ENCODE measurements at places on chromosomes 12 and 14.

- DNase-seq = no peak
These were observed 4.8 kb downstream of the PPP1R36 start for GRCh38 chr14:64554556-64554955.

DNA sequence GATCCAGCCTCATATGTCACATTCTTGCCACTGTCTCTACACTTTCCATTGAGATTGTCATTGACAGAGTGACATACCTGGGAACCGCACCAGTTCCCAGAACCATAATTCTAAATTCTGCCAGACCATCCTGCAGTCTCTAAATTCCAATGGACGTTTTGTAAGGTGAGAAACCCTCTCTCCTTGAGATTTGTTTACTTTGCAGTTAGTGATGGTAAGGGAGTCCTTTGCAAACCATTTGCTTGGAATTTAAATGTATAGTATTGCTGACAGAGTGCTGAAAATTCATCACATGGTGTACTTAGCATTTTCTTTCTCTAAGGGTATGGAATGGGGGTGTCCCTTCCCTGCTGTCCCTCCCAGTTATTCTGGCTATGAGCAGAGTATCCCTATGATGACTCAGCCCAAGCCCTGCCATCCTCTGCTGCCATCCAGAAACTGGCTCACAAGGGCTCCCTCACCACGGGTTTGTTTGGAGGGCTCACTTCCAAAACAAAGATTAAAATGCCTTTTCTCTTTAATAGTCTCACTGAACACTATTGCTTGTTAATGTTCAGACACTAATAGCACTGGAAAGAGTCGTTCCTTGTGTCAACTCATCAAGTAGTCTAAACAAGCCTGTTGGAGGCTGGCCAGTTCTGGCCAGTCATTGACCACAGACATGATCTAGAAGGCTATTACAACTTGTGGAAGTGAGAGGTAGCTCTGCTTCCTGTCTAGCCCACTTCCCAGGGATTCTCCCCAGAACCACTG is 129.0 kb upstream of the HMGA2 start:
- DNase-seq = no peak

DNA sequence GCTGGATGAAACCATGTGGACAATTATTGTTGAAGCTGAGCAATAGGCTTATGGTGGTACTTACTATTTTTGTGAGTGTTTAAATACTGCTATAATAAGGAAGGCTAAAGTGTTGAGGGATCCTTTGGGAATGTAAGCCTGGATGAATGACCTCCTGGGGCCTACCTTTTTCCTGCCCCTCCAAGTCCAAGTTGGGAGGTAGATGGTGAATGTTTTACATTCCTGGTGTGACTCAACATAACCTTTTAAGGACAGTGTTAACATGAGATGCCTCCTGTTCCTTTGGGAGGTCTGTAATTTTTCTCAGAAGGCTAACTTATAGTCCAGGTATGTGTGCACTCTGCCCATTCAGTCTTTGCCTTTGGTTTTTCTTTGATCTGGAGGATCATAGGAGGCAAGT is 315.9 kb downstream of the NRXN3 start:
- no peak for DNase-seq

- DNase-seq = no peak
These were observed 22.6 kb upstream of the PKP2 start for GRCh38 chr12:32918890-32919801.

DNA sequence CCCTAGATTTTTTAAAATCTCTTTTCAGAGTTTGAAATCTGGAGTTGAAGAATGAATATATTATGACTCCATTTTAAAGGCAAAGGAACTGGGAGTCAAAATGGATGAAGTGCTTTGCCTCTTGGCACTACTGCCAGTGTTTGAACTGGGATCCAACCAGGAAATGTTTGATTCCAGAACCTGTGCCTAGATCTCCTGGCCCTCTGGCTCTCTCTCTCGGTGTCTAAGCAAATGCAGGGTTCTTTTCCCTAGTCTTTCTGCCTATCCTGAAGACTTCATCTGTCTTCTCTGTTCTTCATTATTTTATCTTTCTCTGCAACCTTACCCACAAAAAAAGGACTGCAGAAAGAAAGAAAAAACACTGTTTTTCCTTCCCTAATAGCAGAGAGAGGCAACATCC is 17.0 kb downstream of the BTG1 start:
- no peak for DNase-seq
